Smooth muscle cell of the pulmonary artery (primary cell): ENCODE measurements at places on chromosomes 7 and 10. TPM values are rescaled to one million over a fixed set of nuclear protein-coding genes. Genes with fewer than 3 reads are reported as not detected.

SPDYE11 gene
- not detected in 2 replicates for total RNA-seq

SFTPA1 gene
- not detected in 2 replicates for total RNA-seq

LRGUK gene
- 0.10 and 0.13 TPM in 2 replicates for total RNA-seq

JCAD gene
- 8.0 and 29.2 TPM in 2 replicates for total RNA-seq

ABCB4 gene
- 0.99 and 1.1 TPM in 2 replicates for total RNA-seq

RBM20 gene
- total RNA-seq: 2.4 and 5.1 TPM in 2 replicates

ZNF735 gene
- not detected in 2 replicates for total RNA-seq

FFAR4 gene
- total RNA-seq: not detected in 2 replicates

NACAD gene
- 3.8 and 4.2 TPM in 2 replicates for total RNA-seq

MSMB gene
- not detected in 2 replicates for total RNA-seq

CREB5 gene
- 1.7 and 7.6 TPM in 2 replicates for total RNA-seq

PDK4 gene
- 0.30 and 3.6 TPM in 2 replicates for total RNA-seq

WNT16 gene
- total RNA-seq: 0.33 TPM in 1 of 2 replicates, not detected in the other

MMP21 gene
- 0.13 TPM in 1 of 2 replicates, not detected in the other for total RNA-seq

CD36 gene
- total RNA-seq: 112 and 1,000 TPM in 2 replicates

GPR37 gene
- 1.5 and 2.7 TPM in 2 replicates for total RNA-seq

GIMAP4 gene
- total RNA-seq: 0.13 and 0.33 TPM in 2 replicates
